ENCODE measurements at places on chromosomes 1 and 21. TPM values are rescaled to one million over a fixed set of nuclear protein-coding genes. Genes with fewer than 3 reads are reported as not detected.

- H3K27ac ChIP-seq: no peak overlapping the region
- H3K36me3 ChIP-seq: peaks cover 21% of the 10 kb centered on the region
- no peaks in the 10 kb centered on the region for H3K4me1 ChIP-seq
- H3K27me3 ChIP-seq: no peaks in the 10 kb centered on the region
- H3K4me3 ChIP-seq: no peak overlapping the region
Measured at GRCh38 chr1:16318555-16318954, 33.7 kb downstream of the FBXO42 start.

GRCh38 chr1:158145173-158145719, 35.4 kb upstream of the CD1D start:
- H3K4me1 ChIP-seq: peaks cover 13% of the 10 kb centered on the region
- H3K36me3 ChIP-seq: no peaks in the 10 kb centered on the region
- no peaks in the 10 kb centered on the region for H3K27me3 ChIP-seq
- H3K27ac ChIP-seq: no peak overlapping the region
- DNase-seq: no peak

DNA sequence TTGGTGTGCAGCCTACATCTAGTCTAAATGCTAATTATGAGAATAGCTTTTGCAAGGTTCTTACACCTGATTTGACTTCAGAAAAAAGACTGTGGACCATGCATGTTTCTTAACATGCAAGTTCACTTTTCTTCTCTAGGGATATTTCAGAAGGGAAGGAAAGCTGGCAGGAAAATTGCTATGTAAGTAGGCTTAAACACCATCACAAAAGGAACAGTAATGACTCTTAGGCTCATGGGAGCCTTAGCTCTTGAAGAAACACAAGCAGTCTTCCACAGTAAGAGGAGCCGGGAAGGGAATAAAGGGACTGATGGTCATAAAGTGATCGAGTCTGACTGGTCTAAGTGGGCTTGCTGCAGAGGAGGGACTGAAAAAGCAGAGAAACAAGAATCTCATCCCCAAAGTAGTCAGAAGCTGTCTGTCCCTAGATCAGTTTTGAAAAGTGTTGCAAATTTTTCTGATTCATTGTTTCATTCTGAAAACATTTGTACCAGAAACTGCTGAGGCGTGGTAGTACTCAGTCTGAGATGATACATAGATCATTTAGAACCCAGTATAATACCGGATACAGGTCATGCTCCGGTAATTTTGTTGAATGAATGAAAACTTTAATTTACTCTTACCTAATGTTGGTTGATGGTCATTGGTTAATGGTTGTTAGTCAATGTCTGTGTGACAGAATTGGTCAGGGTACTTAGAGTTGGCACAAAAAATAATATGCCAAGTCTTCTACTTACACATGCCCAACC, 40.9 kb downstream of the SMYD2 start:
- no peaks in the 10 kb centered on the region for H3K4me1 ChIP-seq
- H3K27me3 ChIP-seq: no peaks in the 10 kb centered on the region
- no peak overlapping the region for H3K4me3 ChIP-seq
- no peak overlapping the region for H3K27ac ChIP-seq
- peaks cover 50% of the 10 kb centered on the region for H3K36me3 ChIP-seq

Gene ITLN2
- not detected for total RNA-seq

Gene WNT2B
- total RNA-seq: 0.67 TPM

Gene TTC34
- total RNA-seq: 1.3 TPM

Data from CD4-positive, alpha-beta T cell (primary cell).